Stimulated activated CD4-positive, alpha-beta T cell treated with anti-CD3 and anti-CD28 coated beads, Interleukin-15, amount 100 ng/mL, for 24 hours (primary cell): ENCODE measurements at places on chromosomes 1 and 21.

GRCh38 chr21:24658926-24659325, 948.4 kb downstream of the MRPL39 start:
- DNase-seq, result no peak

- DNase-seq, result no peak
Measured at GRCh38 chr1:211333906-211334305, 7.3 kb downstream of the TRAF5 start.

DNA sequence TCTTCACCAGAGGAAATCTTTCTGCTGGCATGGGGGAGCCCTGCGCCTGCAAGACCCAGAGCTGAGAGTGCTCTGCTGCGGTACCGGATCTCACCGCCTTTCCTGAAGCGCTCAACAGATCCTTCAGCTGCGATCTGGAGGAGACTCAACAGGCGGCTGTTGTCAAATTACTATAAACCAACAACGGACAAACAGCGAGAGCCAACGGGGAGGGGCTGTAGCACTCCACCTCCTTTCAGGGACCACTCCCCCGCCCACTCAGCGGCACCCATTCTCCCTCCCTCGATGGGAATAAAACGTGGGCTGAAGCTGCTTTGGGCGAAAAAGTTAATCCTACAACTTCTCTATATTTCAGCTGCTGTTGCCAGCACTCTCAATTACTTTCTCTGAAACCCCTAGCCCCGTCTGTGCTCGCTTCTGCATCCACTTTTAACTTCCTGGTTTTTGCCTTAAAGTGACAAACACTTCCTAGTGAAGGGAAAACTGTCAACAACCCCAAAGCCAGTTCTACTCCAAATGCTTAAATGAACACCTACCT, at the start of gene FMO5:
Gene FMO5 (minus strand): TSS at position 147 of the 538 bp plus-strand sequence. CDS start 310 bp downstream, outside the sequence.
- peak; percentile 58 for DNase-seq

DNA sequence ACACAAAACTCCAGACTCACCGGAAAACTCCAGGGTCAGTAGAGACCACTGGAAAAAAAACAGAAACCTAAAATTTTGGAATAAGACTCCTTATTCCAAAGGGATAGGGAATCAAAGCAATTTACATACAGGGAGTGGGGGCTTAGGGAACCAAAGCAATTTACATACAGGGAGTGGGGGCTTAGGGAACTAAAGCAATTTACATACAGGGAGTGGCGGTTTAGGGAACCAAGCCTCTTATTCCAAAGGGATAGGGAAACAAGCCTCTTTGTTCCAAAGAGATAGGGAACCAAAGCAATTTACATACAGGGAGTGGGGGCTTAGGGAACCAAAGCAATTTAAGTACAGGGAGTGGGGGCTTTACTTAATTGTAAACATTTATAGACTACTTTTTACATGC, 28.4 kb upstream of the TTLL7 start:
- no peak for DNase-seq

- no peak for DNase-seq
Measured at GRCh38 chr1:207014728-207015127, 17.8 kb downstream of the C1orf116 start.

- DNase-seq, result no peak
Measured at GRCh38 chr1:203327684-203328457, 22.6 kb downstream of the BTG2 start.

GRCh38 chr1:111452581-111452980, 3.3 kb downstream of the ATP5PB start:
- DNase-seq, result no peak

GRCh38 chr1:101408212-101409042, 171.6 kb downstream of the S1PR1 start:
- no peak for DNase-seq

DNA sequence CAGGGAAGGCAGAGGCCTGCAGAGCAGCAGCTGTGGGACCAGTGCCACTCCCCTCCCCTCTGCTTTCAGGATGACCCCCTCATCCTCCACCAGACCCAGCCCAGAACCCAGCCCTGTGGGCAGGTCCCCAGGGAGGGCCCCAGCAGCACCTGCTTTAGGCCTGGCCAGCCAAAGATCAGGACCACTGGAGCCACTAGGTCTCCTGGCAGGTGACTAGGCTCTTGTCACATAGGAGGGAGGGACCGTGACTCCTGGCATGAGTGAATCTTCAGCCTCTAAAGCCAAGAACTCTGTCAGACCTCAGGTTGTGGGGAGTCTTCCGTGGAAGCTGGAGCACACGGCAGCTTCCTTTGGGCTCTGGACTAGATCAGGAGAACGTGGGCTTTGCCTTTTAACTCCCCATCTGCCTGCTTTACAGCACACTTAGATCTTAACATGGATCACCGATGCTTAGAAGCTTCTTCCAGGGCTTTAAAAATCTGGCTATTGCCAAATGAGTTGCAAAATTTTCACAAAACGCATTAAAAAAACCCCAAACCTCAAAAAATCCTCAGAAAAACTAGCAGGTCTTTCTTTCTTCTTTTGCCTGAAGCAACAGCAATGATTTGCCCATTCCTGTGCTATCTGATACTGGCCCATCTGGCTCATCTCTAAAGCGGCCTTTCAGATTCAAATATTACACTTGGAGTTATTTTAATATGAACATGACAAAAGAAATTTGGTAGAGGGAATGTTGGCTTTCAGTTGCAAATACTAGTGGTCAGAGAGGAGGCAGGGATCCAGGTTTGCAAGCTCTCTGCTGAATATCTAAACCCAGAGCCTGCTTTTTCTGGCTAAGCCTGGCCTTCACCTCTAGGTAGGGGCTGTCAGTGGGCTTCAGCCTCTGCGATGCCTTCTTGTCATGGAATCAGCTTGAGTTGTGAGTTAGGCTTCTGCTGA, 235.2 kb downstream of the SDCCAG8 start:
- DNase-seq, result no peak

DNA sequence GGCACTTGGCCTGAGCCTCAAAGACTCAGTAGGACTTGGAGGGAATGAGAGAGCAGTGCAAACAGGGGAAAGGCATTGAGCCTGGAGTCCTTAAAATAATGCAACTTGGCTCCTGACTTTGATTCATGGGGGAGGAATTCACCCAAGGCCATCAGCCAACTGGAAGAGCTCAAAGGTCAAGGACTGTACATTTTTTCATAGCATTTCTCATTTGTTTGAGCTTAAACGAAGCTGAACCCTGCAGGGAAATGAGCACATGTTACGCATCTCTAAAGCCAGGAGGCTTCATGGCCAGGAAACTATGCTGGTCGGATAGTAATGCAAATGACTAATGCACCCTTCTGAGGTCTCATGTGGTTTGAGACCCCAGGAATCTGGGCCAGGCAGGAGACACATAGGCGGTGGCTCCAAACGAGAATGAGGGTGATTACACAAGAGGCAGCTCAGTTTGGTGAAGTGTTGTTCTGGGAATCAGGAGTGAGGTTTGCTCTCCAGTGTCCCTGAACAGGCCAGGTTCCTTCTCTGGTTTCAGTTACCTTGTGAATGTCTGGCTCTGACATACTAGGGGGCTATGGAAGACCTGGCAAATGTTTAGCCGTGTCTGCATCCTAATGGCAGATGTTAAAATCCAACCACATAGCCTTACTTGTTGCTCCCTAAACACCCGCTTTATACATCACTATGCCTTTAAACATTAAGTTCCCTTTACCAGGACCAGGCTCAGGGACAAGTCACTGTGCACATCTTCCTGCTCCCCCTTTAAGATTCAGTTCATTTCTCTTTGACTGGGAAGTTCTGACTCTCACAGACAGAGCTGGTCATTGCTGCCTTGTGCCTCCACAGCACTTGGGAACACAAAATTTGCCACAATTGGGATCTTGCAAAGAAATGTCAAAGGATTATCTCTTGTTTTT, 503.9 kb upstream of the USP24 start:
- DNase-seq, result no peak

DNA sequence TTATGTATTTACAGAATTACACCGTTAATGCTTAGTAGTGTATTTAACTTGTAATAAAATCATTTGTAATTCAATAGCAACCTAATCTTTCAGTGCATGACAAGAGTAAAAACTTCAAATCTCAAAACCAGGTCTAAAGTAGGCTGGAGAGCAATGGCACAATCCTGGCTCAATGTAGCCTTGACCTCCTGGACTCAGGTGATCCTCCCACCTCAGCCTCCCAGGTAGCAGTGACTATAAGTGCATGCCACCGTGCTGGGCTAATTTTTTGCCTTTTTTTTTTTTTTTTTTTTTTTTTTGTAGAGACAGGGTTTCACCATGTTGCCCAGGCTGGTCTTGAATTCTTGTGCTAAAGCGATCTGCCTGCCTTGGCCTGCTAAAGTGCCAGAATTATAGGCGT, 11.3 kb downstream of the IPP start:
- no peak for DNase-seq

DNA sequence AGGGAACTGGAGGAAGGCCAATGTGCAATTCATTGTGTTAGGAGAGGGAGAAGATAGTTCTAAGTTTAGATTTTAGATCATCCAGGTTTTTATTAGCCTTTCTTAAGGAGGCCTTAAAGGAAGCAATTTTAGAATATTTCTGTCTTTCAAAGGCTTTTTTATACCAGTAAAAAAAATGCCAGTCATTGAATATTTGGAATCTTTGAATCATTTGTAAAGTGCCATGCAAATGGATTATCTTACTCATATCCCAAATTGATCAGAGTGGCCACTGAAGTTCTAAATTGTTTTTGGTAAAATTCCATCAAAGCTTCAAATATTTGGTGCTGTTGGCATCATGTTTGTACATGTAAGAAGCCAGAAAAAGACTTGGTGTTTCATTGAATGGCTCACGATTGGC, 244.8 kb downstream of the RPS6KC1 start:
- DNase-seq, result no peak

DNA sequence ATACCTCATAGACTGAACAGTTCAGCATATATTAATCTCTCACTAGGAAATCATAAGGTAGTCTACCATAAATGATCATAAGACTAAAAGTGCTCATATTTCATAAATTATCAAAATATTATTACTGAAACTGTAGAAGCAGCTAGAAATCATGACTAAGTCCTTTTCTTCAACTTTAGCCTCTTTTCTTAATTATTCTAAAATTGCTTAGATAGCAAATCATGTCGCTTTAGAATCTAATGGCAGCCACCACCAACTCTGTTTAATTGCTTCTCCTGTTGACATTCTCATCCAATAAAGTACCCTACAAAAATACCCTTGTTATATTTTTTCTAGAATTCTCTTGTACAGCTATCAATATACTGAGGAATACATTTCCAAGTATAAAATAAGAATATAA, 102.9 kb downstream of the DENND1B start:
- DNase-seq, result no peak

DNA sequence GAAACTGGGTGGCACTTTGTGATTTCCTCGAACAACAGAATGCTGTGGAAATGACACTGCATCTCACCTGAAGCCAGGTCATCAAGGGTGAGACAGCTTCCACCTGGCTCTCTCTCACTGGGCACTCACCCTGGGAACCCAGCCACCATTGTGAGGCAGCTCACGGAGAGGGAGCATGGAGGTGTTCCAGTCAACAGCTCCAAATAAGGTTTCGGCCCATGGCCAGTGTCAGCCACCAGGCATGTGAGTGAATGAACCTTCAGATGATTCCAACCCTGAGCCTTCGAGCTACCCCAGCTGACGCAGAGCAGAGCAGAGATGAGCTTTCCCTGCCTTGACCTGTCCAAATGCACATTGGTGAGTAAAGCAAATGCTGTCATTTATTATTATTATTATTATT, 58.1 kb downstream of the SYDE2 start:
- DNase-seq, result no peak

- DNase-seq, result no peak
Measured at GRCh38 chr1:161196521-161197451, 2.1 kb downstream of the ADAMTS4 start.

DNA sequence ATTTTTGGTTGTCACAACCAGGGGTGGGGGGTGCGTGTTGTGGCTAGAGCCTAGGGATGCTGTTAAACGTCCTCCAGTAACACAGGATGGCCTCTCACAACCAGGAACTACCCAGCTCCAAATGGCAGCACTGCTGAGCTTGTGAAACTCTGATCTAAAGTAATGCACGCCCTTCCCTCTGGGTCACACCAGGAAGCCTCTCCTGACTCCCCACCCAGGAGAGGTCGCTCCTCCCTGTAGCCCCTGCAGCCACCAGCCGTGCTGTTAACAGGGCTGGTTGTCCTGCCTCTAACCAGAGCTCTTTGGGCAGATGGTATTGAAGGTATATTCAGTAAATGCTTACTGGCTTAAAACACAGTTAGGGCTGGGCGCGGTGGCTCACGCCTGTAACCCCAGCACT, 73.2 kb downstream of the NKAIN1 start:
- no peak for DNase-seq

DNA sequence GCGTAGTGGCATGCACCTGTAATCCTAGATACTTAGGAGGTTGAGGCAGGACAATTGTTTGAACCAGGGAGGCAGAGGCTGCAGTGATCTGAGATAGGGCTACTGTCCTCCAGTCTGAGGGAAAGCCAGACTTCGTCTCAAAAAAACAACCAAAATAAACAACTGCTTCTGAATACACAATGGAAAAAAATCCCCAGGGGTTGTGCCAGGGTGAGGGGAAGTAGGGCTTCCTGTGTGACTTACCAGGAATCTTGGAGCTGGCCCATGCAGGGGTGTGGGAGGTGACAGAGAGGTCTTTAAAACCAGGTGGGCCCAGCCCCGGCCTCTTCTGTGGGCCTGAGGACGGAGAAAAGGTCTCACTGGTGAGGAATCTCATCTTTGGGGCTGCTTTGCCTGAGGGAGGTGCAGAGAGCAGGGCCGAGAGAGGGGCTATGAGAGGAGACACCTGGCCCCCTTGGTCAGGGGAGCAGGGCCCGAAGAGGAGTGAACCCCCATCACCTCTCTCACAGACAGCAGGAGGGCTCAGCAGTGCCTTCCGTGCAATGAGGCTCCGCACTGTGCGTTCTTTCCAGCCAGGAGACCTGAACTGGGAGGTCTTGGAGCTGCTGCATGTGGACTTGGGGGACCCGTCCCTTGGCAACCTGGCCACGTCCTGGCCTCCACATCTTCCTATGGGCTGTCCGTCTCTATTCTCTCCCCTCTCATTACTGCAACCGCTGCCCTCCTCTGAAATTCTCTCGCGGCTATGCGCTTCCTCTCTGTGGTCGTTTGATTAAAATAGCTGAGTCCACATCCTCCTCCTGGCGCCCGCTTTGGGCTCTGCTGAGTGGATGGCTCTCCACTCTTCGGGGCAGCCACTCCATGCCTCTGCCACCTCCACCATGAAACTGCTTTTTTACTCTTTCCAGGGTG, 10.7 kb downstream of the PLA2G5 start:
- no peak for DNase-seq

DNA sequence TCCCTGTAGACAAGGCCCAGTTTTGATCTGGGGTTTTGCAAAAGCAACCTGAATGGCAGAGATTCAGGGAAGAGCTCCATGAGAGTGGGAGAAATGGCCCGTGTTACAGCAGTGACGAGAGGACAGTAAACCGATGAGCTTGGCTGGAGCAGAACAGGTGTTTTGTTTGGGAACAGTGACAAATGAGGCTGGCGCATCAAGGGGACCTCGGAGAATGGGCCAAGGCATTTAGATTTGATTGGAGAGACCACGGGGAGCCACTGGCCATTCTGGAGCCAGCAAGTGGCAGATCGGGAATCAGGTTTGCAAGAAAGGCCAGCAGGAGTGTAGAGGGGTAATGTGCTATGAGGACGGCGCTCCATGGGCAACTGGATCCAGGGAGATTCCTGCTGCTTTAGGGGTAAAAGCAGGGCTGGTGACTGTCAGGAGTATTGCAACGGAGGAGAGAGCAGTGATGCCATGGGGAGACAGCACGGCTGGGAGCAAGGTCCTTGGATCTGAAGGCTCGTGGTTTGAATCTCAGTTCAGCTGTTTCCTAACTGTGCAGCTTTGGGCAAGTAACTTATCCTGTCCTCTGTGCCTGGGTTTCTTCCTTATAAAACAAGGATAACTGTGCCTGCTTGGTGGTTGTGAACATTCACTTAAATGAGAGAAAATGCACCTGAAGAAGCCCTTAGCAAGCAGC, 9.9 kb upstream of the KLHDC7A start:
- no peak for DNase-seq

- DNase-seq, result no peak
Measured at GRCh38 chr1:78676993-78677392, 27.4 kb downstream of the IFI44 start.
